ENCODE measurements at places on chromosomes 2 and 18. TPM values are rescaled to one million over a fixed set of nuclear protein-coding genes. Genes with fewer than 3 reads are reported as not detected.

Gene RAX
- not detected for total RNA-seq

Gene CYBRD1
- total RNA-seq: 55.5 TPM

Gene ITGB6
- total RNA-seq: not detected

Gene ASPRV1
- 0.18 TPM for total RNA-seq

Gene PMAIP1
- 30.0 TPM for total RNA-seq

Gene BMP10
- not detected for total RNA-seq

Gene DNAH6
- 0.29 TPM for total RNA-seq

All from myometrial cell (primary cell).